ENCODE measurements at places on chromosomes 16 and 17. TPM values are rescaled to one million over a fixed set of nuclear protein-coding genes. Genes with fewer than 3 reads are reported as not detected.

The TAOK1 gene
- total RNA-seq: 95.5 TPM

DNA sequence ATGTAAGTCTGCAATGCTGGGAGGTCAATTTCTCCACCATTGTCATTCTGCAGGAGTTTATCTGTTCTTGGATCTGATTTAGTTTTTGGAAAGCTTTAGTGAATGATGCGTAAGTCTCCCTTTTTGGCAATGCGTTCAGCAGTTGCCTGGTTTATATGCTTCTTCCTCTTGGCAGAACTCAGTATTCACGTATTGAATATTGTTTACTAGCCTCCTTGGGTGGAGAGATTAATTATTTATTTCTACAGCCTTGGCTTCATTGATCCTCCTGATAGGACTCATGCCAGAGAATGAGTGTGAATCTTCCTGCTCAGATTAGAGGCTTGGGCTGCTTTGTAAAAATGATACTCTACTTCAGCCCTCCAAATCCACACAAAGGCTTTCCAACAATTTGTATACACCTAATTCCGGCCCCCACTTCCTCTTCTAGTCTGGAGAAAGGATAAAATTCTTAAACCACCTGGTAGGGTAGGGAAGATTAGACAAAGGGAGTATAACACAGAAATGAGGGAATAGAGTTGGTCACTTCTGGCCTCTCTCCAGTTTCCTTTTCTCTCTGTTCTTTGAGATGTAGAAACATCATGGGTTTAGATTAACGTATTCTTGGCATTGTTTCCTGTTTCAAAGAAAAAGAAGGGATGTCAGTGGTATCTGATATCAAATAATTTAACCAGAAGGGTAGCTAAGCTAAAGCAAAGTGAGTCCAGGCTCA is 929.8 kb downstream of the KCNJ2 start:
- DNase-seq: no peak

The SETD6 gene
- total RNA-seq: 7.9 TPM

The FOXN1 gene
- total RNA-seq: not detected

GRCh38 chr17:38961413-38961812 is 5.8 kb downstream of the FBXO47 start:
- no peak for DNase-seq

The KRTAP16-1 gene
- total RNA-seq: not detected

GRCh38 chr16:72959301-72959996 is 88.5 kb downstream of the ZFHX3 start:
- DNase-seq: no peak

DNA sequence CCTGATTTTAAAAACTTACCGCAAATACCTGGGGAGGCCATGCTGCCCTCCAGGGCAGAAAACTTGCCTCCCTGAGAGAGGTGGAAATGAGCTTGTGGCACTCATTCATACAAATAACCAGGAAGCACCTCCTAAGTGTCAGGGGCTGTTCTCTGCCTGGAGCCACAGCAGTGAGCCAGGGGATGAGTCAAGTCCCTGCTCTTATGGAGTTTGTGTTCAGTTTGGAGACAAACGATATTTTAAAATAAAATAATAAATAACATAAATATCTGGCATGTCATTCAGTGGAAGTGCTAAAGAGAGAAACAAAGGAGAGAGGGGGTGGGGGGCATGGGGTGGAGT is 313.8 kb downstream of the C16orf95 start:
- no peak for DNase-seq

GRCh38 chr16:63195336-63195735 is 1159.1 kb upstream of the CDH8 start:
- DNase-seq: no peak

All from endothelial cell (in vitro differentiated cells).